ENCODE measurements at places on chromosomes 5 and 9. TPM values are rescaled to one million over a fixed set of nuclear protein-coding genes. Genes with fewer than 3 reads are reported as not detected.

The TMEFF1 gene
- total RNA-seq, result 1.3 TPM

DNA sequence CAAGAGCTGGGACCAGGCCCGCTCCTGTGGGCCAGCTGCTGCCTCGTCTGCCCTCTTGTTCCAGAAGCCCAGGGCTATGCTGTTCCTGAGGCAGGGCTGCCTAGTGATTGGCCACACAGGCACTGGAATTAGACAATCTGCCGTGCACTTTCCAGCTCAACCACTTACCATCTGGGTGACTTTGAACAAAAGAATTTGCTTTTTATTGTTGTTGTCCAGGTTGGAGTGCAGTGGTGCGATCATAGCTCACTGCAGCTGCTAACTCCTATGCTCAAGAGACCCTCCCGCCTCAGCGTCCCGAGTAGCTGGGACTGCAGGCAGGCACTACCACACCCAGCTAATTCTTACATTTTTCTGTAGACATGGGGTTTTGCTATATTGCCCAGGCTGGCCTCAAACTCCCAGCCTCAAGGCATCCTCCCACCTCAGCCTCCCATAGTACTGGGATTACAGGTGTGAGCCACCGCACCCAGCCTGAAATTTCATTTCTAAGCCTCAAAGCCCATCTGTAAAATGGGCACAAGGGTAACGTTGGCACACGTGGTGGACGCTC lies 1.2 kb upstream of the NEK6 start:
- no peaks in the 10 kb centered on the region for H3K27me3 ChIP-seq
- peaks cover 62% of the 10 kb centered on the region for H3K4me1 ChIP-seq
- peaks cover 9% of the 10 kb centered on the region for H3K36me3 ChIP-seq
- H3K27ac ChIP-seq, result peak overlapping the region; percentile 13
- H3K4me3 ChIP-seq, result no peak overlapping the region
- peak; percentile 83 for DNase-seq

DNA sequence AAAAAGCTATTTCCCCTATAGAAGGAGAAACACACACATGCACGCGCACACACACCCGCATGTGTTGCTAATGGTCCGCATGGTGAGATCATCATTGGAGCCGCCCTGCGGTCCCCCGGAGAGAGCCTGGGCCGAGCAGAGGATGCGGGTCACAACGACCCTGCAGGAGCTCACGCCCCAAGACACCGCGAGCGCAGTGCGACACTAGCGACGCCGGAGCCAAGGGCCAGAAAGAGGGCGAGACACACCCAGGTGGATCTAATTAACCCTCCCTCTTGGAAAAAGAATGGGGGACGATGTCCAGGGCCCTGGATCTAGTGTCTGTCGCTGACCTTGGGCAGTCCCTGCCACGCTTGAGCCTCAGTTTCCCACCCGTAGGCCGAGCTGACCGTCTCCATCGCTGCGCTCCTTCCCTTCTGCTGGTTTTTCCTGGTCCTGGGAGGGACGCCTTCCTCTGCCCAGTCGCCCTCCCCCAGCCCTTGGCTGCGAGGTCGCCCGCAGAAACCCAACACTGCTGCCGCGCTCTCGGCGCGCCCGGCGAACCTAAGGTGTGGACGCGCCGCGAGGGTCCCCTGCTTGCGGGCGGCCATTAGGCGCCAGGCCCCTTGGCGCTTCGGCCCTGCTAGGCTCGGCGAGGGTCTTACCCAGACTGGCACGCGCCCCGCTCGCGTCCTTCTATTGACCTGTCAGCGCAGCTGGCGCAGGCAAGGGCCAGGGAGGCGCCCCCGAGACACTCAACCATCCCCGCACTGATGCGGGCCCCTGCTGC lies 47.5 kb upstream of the RNF20 start:
- DNase-seq, result no peak
- H3K4me3 ChIP-seq, result peak overlapping the region; percentile 60
- peaks cover 27% of the 10 kb centered on the region for H3K4me1 ChIP-seq
- H3K27ac ChIP-seq, result peak overlapping the region; percentile 63

The HAVCR1 gene
- total RNA-seq, result not detected

The ENTR1 gene
- 25.3 TPM for total RNA-seq

The TMC1 gene
- 0.06 TPM for total RNA-seq

DNA sequence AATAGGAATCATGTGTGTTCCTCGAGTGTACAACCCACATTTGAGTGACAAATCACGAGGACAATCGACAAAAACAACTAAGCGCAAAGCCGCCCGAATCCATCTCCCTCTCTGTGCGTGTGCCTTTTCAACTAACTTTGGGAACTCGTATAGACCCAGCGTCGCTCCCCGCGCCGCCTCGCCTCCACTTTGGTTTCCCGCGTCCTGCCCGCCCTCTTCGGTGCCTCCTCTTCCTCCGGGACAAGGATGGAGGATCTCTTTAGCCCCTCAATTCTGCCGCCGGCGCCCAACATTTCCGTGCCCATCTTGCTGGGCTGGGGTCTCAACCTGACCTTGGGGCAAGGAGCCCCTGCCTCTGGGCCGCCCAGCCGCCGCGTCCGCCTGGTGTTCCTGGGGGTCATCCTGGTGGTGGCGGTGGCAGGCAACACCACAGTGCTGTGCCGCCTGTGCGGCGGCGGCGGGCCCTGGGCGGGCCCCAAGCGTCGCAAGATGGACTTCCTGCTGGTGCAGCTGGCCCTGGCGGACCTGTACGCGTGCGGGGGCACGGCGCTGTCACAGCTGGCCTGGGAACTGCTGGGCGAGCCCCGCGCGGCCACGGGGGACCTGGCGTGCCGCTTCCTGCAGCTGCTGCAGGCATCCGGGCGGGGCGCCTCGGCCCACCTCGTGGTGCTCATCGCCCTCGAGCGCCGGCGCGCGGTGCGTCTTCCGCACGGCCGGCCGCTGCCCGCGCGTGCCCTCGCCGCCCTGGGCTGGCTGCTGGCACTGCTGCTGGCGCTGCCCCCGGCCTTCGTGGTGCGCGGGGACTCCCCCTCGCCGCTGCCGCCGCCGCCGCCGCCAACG lies at the start of gene GPR150:
Gene GPR150, plus strand, starts transcription at position 58 of the 840 bp plus-strand sequence. Its CDS starts 189 bp downstream, at position 247.
- H3K27ac ChIP-seq, result no peak within 1 kb of the TSS
- DNase-seq, result peak; percentile 50
- peak within 1 kb of the TSS; percentile 52 for H3K4me3 ChIP-seq
- peaks cover 27% of the 10 kb centered on the region for H3K4me1 ChIP-seq
- no peaks in the 10 kb centered on the region for H3K27me3 ChIP-seq

The CDH10 gene
- not detected for total RNA-seq

DNA sequence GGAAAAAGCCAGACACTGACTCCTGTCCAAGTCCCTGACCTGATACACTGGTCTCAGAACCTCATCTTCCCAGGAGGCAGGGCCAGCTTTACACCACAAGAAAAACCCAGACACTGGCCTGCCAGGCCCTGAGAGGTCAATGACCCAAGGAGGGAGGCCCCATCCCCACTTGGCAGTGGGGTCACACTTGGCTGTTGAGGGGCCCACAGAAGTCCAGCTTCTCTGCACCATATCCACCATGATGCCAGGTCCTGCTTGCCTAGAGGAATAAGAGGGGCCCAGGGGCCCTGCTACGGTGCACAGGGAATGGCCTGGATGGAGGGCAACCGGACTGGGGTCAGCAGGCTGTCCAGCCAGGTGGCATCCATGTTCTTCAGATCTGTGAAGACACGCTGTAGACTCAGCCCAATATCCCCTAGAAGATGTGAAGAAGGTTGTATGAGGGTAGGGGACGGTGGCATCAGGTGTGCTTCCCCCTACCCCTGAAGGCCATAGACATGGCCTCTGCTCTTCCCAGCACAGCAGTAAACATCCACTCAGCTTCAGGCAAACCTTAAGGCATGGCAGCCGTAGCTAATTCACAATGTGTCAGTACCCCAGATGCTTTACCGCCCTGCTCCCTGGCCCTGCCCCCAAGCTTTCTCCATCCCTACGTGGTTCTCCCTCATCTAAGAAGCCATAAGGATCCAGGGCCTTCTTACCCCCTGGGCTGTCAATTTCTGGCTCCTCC lies 6.7 kb downstream of the IRF1 start:
- peaks cover 77% of the 10 kb centered on the region for H3K36me3 ChIP-seq
- no peak overlapping the region for H3K4me3 ChIP-seq
- no peak overlapping the region for H3K27ac ChIP-seq

The ANKRD34B gene
- not detected for total RNA-seq

GRCh38 chr9:27791311-27791710 lies 218.0 kb upstream of the C9orf72 start:
- no peaks in the 10 kb centered on the region for H3K27me3 ChIP-seq
- no peak for DNase-seq
- no peak overlapping the region for H3K27ac ChIP-seq
- no peaks in the 10 kb centered on the region for H3K4me1 ChIP-seq

- no peaks in the 10 kb centered on the region for H3K27me3 ChIP-seq
- H3K27ac ChIP-seq, result no peak overlapping the region
- no peak for DNase-seq
- H3K4me3 ChIP-seq, result no peak overlapping the region
- H3K4me1 ChIP-seq, result no peaks in the 10 kb centered on the region
- H3K36me3 ChIP-seq, result no peaks in the 10 kb centered on the region
Observed at GRCh38 chr5:64437496-64437895, 68.3 kb upstream of the RGS7BP start.

DNA sequence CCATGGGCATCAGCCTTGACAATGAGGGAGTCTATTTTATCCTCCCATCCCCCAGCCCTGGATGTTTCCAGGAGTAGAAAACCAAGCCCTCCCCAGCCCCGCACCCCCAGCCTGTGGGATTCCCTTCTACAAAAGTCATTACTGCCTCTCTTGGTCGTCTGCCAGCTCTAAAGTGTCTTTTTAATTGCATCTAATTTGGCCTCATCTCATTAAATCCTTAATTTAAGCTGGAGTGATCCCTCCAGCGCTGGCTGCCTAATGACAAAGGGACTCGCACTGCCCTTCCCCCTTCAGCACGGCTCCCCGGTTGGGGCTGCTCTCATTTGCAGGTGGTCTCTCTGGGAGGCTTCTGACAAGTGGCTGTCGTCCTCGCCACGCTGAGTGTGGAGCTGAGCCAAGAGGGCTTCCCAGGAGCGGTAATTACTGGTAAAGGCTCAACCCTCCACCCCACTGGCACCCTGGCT lies 107.9 kb upstream of the ALDH1B1 start:
- no peak overlapping the region for H3K27ac ChIP-seq
- DNase-seq, result no peak
- H3K27me3 ChIP-seq, result no peaks in the 10 kb centered on the region
- no peaks in the 10 kb centered on the region for H3K4me1 ChIP-seq

- peak overlapping the region; percentile 95 for H3K27ac ChIP-seq
- DNase-seq, result no peak
- no peak overlapping the region for H3K4me3 ChIP-seq
- H3K36me3 ChIP-seq, result no peaks in the 10 kb centered on the region
Observed at GRCh38 chr5:61307611-61308010, 24.4 kb upstream of the ZSWIM6 start.

GRCh38 chr9:10571699-10572098 lies 41.1 kb downstream of the PTPRD start:
- no peak overlapping the region for H3K27ac ChIP-seq
- no peaks in the 10 kb centered on the region for H3K36me3 ChIP-seq
- H3K27me3 ChIP-seq, result no peaks in the 10 kb centered on the region
- H3K4me3 ChIP-seq, result no peak overlapping the region

The MUSK gene
- 0.16 TPM for total RNA-seq

DNA sequence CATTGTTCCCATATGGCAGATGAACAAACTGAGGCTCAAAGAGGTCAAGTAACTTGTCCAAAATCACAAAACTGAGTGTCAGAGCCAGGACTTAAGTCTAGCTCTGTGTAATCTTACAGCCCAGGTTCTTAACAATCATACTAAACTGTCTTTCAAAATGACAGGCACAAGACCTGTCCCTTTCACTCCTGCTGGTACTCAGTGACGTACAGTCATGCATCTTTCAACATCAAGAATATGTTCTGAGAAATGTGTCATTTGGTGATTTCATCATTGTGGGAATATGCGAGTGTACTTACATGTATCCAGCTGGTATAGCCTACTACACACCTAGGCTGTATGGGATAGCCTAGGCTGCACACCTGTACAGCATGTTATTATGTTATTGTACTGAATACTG lies 646.8 kb upstream of the WWC1 start:
- no peaks in the 10 kb centered on the region for H3K27me3 ChIP-seq
- DNase-seq, result no peak
- H3K27ac ChIP-seq, result peak overlapping the region; percentile 91
- H3K4me1 ChIP-seq, result peaks cover 43% of the 10 kb centered on the region

GRCh38 chr5:99191206-99191745 lies 262.5 kb upstream of the CHD1 start:
- H3K4me3 ChIP-seq, result no peak overlapping the region
- no peak overlapping the region for H3K27ac ChIP-seq
- no peaks in the 10 kb centered on the region for H3K36me3 ChIP-seq
- no peaks in the 10 kb centered on the region for H3K4me1 ChIP-seq

- H3K4me1 ChIP-seq, result peaks cover 31% of the 10 kb centered on the region
- no peak for DNase-seq
- no peak overlapping the region for H3K4me3 ChIP-seq
- no peak overlapping the region for H3K27ac ChIP-seq
Observed at GRCh38 chr9:16659096-16659495, 211.4 kb downstream of the BNC2 start.

DNA sequence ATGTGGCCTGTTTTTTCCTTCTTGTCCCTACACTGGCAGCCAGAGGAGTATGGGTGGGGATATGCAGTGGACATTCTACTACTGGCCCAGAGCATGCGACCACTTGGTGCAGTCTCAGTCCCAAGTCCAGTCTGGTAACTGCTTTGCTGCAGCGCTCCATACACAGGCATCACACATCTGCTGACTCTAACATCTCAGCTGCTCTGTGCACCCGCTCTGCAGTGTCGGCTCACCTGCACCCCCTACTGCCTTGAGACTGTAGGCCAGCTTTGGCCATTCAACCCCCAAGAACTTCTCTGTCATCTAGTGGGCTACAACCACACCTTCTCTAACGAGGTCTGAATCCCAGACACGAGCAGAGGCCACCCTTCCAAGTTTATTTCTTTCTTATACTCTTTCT lies 46.4 kb upstream of the SLCO6A1 start:
- H3K27ac ChIP-seq, result no peak overlapping the region
- no peak overlapping the region for H3K4me3 ChIP-seq
- H3K36me3 ChIP-seq, result no peaks in the 10 kb centered on the region

GRCh38 chr5:127830157-127830556 lies 127.0 kb downstream of the CCDC192 start:
- H3K27me3 ChIP-seq, result no peaks in the 10 kb centered on the region
- H3K4me1 ChIP-seq, result peaks cover 31% of the 10 kb centered on the region
- peak; percentile 38 for DNase-seq
- H3K36me3 ChIP-seq, result no peaks in the 10 kb centered on the region
- H3K27ac ChIP-seq, result no peak overlapping the region

DNA sequence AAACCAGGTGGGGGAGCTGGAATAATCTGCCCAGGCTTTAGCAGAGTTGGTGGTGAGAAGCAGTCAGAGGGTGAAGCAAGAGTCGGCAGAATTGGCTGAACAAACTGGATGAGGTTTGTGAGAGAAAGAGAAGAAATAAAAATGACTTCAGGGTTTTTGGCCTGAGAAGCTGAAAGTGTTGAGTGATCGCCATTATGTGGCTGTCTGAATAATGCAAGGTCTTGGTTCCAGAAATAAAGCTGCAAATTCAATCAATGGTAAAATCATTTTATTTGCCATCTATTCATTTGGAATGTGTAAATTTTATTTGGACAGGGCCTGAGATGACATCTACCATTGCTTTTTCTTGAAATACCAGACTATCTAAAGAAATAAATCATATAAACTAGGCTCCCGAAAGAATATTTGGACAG lies 50.4 kb upstream of the DAB2 start:
- H3K27ac ChIP-seq, result no peak overlapping the region
- H3K4me3 ChIP-seq, result no peak overlapping the region
- DNase-seq, result no peak

The CTXN3 gene
- total RNA-seq, result not detected
